MG63 (cell line): ENCODE measurements at places on chromosomes 5 and 9. TPM values are rescaled to one million over a fixed set of nuclear protein-coding genes. Genes with fewer than 3 reads are reported as not detected.

DNA sequence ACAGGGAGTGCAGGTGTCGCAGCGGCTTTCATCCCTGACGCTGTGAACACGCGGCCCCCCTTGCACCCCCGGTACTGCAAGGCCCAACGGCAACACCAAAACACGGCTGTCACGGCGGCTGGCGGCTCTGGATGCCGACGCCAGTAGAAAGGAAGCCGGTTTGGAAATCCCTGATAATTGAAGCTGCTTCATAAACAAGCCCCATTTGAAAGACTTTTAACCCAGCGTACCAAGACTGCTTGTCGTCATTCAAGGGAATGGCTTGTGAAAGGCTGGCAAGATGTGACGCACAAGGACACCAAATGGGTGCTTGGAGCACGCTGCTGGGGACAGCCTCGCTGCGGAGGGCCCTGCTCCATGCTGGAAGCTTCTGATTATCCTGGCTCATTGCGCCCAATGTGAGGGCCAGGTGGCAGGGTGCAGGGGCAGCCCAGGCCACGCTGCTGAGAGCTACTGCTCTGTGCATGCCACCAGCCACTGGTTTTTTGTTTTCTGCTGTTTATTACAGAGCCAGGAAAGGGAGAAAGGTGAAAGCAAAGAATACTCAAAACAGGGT lies 63.1 kb downstream of the GTF3C4 start:
- no peak for DNase-seq

- peak; percentile 68 for DNase-seq
Observed at GRCh38 chr5:146560205-146560812, 44.3 kb upstream of the GPR151 start.

GRCh38 chr9:124284237-124284831 lies 26.6 kb downstream of the NEK6 start:
- no peak for DNase-seq

The PCDHB12 gene
- 0.16 TPM in 1 of 2 replicates, not detected in the other for total RNA-seq

The MRPS30 gene
- total RNA-seq: 55.6 and 59.6 TPM in 2 replicates

The DOCK8 gene
- 5.9 and 6.5 TPM in 2 replicates for total RNA-seq
